CD4-positive, alpha-beta T cell treated with Interleukin-6 at 100 ng/mL for 8 hours (primary cell): ENCODE measurements at places on chromosomes 5 and 9.

DNA sequence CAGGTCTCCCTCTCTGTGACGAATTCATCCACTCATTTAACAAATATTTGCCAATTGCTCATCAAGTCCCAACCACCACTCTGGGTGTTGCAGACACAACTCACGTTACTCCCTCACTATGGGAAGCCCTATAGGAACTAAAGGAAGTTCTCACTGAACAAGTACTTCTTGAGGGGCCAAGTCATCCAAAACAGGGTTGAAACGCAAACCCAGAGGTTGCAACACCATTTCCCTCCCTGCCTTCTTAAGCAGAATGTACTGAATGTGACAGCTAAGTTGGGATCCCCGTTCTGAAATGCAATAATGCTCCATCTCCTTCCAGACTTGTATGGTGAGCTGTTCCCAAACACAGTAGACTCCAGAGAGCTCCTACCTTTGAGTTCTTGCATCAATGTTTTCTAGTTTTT lies 34.3 kb downstream of the EPB41L4B start:
- no peak for DNase-seq

DNA sequence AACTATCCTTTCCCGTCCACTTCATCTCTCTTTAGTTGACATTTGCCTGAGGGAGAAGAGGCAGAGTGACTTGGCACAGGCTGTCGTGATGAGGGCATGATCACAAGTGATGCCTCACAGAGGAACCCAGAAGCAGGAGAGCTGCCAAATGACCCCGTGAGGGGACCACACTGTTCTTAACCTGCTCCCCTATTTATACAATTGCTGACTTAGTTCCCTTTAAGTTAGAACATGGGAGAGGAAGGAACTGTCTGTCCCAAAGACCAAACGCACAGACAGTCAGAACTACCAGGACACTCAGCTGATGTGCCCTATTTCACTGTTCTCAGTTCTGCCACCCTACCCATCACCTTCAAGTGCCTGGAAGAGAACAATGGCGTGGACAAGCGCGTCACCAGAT lies 73.7 kb downstream of the SLC1A3 start:
- DNase-seq = no peak

- DNase-seq = no peak
Observed at GRCh38 chr9:120353506-120353905, 226.5 kb downstream of the CDK5RAP2 start.

- no peak for DNase-seq
Observed at GRCh38 chr5:131795228-131795627, 1.6 kb downstream of the FNIP1 start.
